ENCODE measurements at places on chromosomes 16 and 17.

DNA sequence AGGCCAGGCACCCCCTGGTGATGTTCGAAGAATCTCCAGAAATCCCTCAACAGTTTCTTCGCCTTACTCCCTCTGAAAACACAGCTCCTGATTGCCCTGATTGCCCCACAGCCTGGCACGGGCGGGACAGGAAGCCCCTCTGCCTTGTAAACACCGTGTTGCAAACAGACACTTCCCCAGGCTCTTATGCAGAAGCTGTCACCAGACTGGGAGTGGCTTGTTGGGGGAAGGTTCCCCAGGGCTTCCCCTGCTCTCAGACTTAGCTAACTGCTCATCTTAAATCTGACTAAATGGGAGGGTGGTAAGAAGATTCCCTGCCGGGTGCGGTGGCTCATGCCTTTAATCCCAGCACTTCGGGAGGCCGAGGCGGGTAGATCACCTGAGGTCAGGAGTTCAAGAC is 11.2 kb downstream of the PIK3R5 start:
- peak; percentile 81 for DNase-seq

DNA sequence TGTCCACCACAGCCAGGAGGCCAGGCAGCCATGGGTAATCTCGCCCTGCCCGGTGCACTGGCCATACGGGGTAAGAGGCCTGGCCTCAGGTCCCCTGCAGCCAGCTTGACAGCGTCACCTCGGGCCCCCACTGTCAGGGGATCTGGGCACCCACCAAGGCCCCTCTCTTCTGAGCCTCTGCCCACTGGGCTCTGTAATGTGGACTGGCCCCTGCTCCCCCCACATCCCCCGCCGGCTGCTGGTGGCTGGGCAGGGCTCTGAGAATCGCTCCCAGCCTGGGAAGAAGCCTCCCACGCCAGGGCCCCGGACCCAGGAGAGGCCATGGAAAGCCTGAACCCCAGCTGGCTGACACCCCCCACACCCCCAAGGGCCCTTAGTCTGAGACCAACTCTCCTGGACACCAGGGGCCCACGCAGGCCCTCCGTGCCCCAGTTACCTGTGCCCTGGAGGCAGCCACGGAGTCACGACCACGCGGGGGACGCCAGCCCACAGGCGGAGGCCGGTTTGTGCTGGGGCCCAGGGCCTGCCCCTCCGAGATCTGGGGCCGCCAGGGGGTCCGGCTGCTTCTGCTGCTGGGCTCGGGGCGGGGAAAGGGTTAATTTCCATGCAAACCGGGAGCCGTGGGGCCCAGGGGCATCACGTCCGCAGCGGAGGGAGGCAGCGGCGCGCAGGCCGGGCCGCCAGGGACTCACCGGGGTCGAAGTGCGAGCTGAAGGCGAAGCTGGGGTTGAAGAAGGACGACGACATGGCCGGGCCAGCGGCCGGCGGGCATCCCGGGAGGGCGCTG is at the start of gene PVALEF:
TSS of gene PVALEF (plus strand) at position 262 of the 787 bp plus-strand sequence. CDS start 15,720 bp downstream, outside the sequence.
- DNase-seq: no peak

DNA sequence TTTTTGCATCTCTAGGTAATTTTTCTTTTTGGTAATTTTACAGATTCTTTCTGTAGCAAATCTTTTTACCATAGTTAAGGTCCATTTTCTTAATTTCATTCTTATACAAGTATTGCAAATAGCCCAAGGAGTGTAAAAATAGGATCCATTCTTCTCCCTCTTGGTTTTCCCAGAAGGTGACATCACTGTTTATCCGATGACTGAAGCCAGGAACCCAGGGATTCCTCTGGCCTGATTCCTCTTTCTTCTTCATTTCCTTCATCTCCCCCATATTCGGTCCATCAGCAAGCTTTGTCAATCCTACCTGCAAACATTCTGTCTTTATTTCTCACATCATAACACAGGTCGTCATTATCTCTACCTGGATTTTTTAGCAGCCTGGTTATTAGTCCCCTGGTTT is 5.3 kb downstream of the RBBP6 start:
- no peak for DNase-seq

DNA sequence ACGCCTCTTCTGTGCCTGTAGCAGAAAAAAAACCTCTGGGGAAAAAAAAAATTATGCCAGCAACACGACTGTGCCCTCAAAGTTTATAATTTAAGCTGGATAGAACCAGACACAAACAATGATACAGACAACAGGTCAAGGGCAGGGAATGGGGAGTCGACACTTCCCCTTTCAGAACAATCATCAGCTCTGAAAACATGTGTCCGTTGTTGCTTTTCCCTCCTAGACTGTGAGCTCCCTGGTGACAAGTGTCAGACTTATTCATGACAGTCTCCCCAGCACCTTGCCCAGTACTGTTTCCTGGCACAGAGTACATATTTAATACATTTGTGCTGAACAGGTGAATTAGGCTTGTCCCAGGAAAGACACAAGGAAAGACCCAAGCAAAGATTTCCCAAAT is 178.3 kb downstream of the SOX9 start:
- DNase-seq: no peak

All from CD8-positive, alpha-beta memory T cell (primary cell).